ENCODE measurements at places on chromosomes 7 and 10. TPM values are rescaled to one million over a fixed set of nuclear protein-coding genes. Genes with fewer than 3 reads are reported as not detected.

OR13A1 gene
- total RNA-seq: not detected

FAM24B gene
- 6.9 TPM for total RNA-seq

ARPC1A gene
- 99.9 TPM for total RNA-seq

IGFBP3 gene
- total RNA-seq: 7.2 TPM

GIMAP8 gene
- 2.8 TPM for total RNA-seq

ADRB1 gene
- total RNA-seq: 7.6 TPM

NPFFR1 gene
- 5.1 TPM for total RNA-seq

LIPK gene
- not detected for total RNA-seq

GJC3 gene
- total RNA-seq: not detected

INHBA gene
- total RNA-seq: 12.7 TPM

AKR1D1 gene
- total RNA-seq: not detected

RBP3 gene
- total RNA-seq: not detected

PIP gene
- total RNA-seq: not detected

SFMBT2 gene
- total RNA-seq: 33.7 TPM

FAM25A gene
- not detected for total RNA-seq

C10orf95 gene
- total RNA-seq: 0.69 TPM

PITX3 gene
- total RNA-seq: 0.69 TPM

JCAD gene
- total RNA-seq: 27.7 TPM

GPC2 gene
- total RNA-seq: 49.6 TPM

TCAF2 gene
- total RNA-seq: 0.92 TPM

FOXP2 gene
- 94.6 TPM for total RNA-seq

AKR1C8 gene
- not detected for total RNA-seq

MKX gene
- total RNA-seq: 3.2 TPM

SP8 gene
- total RNA-seq: 2.8 TPM

TLX1 gene
- total RNA-seq: not detected

SLC16A9 gene
- 16.1 TPM for total RNA-seq

ARID5B gene
- 27.9 TPM for total RNA-seq

BBIP1 gene
- 62.3 TPM for total RNA-seq

SFXN2 gene
- total RNA-seq: 7.6 TPM

ASAH2 gene
- total RNA-seq: 3.0 TPM

CRHR2 gene
- total RNA-seq: 1.6 TPM

NEBL gene
- 66.4 TPM for total RNA-seq

CALCR gene
- 5.1 TPM for total RNA-seq

AFAP1L2 gene
- total RNA-seq: 18.7 TPM

NUTM2E gene
- total RNA-seq: 0.46 TPM

CLDN4 gene
- total RNA-seq: 0.69 TPM

RTKN2 gene
- total RNA-seq: 10.6 TPM

SEC61A2 gene
- total RNA-seq: 87.0 TPM

LIPM gene
- not detected for total RNA-seq

TPST1 gene
- total RNA-seq: 92.3 TPM

HOXA3 gene
- total RNA-seq: not detected

VENTX gene
- total RNA-seq: 0.23 TPM

ADGRA1 gene
- 12.0 TPM for total RNA-seq

GCK gene
- total RNA-seq: 13.8 TPM

TFEC gene
- 2.1 TPM for total RNA-seq

TMEM236 gene
- total RNA-seq: 0.23 TPM

PRTFDC1 gene
- 31.8 TPM for total RNA-seq

NXPH1 gene
- 94.6 TPM for total RNA-seq

IFIT2 gene
- 11.1 TPM for total RNA-seq

PHTF2 gene
- 53.1 TPM for total RNA-seq

CLCN1 gene
- total RNA-seq: not detected

EBF3 gene
- total RNA-seq: 19.6 TPM

CYP2C19 gene
- not detected for total RNA-seq
